ENCODE measurements at places on chromosomes 6 and 20. TPM values are rescaled to one million over a fixed set of nuclear protein-coding genes. Genes with fewer than 3 reads are reported as not detected.

The ZGPAT gene
- total RNA-seq = 10.3 TPM

The DNMT3B gene
- 2.8 TPM for total RNA-seq

The CGA gene
- not detected for total RNA-seq

The SIRPB2 gene
- total RNA-seq = 2.8 TPM

The PMEPA1 gene
- 1.5 TPM for total RNA-seq

The SLC17A9 gene
- 73.1 TPM for total RNA-seq

The CYP24A1 gene
- total RNA-seq = not detected

The TBX18 gene
- total RNA-seq = 0.19 TPM

The CST4 gene
- total RNA-seq = not detected

The FAM162B gene
- 1.0 TPM for total RNA-seq

The KCNS1 gene
- not detected for total RNA-seq
